ENCODE measurements at places on chromosomes 1 and 21.
A peak's percentile ranks its signal among the peaks of the same experiment; 100 is the strongest.

DNA sequence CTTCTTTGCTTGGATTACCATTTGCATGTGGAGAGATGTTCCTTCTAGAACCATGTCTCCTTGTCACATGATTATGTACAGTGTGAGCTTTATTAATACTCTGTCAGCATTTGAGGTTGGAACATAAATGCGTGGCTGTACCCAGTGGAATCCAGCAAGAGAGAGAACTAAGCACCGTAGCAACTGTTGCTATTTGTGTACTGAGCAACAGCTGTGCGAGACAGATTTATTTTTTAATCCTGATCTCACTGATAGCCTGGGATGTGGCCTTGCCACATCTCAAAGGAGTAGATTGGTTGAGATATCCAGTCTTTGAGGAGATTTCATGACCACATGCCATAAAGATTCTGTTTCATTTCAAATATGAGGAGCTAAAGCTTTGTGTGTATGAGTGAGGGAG, 43.4 kb downstream of the KIF1B start:
- peak; percentile 81 for DNase-seq

DNA sequence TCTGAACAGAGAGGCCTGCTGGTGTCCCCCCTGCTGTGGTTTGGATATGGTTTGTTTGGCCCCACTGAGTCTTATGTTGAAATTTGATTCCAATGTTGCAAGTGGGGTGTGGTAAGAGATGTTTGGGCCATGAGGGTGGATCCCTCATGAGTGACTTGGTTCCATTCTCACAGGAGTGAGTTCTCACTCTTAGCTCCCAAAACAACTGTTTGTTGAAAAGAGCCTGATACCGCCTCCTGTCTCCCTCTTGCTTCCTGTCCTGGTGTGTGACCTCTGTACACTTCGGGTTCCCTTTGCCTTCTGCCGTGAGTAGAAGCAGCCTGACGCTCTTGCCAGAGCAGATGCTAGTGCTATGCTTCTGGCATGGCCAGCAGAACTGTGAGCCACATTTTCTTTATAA, 60.5 kb downstream of the C21orf91 start:
- no peak for DNase-seq

GRCh38 chr1:200161801-200162200, 134.3 kb downstream of the NR5A2 start:
- no peak for DNase-seq

GRCh38 chr1:192802406-192802805, 6.4 kb upstream of the RGS2 start:
- DNase-seq, result no peak

- peak; percentile 20 for DNase-seq
Measured at GRCh38 chr1:245235156-245235555, 80.4 kb downstream of the KIF26B start.

GRCh38 chr1:38194472-38194871, 147.9 kb upstream of the POU3F1 start:
- no peak for DNase-seq

DNA sequence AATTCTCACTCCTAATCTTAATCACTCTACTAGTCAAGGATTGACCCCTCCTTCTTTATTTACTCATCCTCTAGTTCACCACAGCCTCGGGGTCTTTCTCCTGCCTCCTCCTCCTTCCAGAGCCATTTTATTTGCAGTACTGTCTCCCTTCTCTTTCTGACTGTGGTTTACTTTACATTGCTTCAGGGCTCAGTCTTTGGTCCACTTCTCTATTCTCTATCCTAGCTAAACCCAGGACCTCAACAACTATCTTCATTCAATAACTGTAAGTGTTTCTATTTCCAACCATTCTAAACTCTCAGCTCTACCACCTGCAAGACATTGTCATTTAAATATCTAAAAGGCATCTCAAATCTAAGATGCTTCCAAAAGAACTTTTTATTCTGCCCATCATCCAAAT, 493.8 kb downstream of the TTLL7 start:
- DNase-seq, result no peak

DNA sequence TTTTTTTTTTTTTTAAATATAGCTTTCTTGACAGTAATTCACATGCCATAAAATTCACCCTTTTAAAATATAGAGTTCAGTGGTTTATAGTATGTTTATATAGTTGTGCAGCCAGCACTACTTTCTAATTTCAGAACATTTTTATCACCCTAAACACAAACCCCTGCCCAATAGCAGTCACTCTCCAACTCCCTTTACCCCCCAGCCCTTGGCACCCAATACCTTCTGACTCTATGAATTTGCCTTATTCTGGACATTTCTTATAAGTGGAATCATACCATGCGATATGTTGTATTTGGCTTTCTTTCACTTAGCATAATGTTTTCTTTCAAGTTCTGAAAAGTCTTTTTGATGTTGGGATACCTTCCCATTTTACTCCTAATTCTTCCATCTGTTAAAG, 42.5 kb upstream of the NEXN start:
- DNase-seq, result no peak

- no peak for DNase-seq
Measured at GRCh38 chr1:118257946-118258345, 72.9 kb upstream of the SPAG17 start.

- DNase-seq, result no peak
Measured at GRCh38 chr1:23807453-23807852, 6.9 kb upstream of the GALE start.

GRCh38 chr1:36134031-36134430, 9.0 kb upstream of the COL8A2 start:
- DNase-seq, result no peak

DNA sequence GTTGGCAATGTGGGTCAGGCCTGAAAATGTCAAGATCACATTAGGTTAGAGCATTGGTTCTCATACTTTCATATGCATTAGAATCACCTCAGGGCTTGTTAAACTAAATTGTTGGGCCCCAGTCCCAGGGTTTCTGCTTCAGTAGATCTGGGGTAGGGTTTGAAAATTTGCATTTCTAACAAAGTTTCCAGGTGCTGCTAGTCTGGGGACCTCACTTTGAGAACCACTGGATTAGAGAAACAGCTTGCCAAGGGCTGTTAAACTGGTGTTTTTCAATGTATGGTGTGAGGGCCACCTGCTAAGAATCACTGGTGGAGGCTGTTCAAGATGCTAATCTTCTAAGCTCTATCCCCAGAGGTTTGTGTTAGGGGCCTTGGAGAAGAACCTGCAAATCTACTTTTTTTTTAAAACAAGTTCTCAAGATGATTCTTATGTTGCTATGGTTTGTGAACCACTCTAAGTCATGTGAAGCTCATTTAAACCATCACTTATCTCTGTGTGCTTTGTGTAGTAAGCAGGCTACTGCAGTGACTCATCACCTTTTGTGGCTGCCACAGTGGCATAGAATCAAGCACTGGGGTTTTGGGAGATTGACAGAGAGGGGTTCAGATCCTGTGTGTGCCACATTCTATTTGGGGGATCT, 152.2 kb downstream of the S1PR1 start:
- DNase-seq, result peak; percentile 13

DNA sequence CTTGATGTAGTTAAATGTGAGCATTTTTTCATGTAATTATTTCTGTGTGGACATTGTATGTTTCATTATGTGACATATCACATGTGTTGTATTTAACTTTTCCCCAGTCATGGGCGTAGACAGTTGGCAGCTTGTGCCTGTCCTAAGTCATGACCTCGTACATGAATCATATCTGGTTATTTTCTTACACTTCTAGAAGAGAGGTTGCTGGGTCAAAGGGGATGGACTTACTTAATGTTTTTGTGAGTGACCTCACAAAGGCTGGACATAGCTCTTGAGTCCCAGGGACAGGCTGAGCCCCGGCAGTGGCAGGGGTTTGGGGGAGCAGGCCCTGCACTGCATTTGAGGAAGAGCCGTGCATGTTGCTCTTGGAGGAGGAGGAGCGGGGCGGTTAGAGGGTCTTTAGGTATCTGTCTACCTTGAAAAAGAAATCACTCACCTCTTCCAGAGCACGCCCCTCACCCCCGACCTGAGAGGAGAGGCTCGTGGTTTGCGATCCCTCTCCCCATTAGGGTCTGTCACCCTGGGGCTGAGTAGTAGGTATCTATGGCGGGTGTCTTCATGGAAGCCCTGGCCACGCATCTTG, 16.4 kb downstream of the IFNGR2 start:
- DNase-seq, result peak; percentile 74

GRCh38 chr1:6485168-6486101, 6.0 kb downstream of the PLEKHG5 start:
- no peak for DNase-seq

DNA sequence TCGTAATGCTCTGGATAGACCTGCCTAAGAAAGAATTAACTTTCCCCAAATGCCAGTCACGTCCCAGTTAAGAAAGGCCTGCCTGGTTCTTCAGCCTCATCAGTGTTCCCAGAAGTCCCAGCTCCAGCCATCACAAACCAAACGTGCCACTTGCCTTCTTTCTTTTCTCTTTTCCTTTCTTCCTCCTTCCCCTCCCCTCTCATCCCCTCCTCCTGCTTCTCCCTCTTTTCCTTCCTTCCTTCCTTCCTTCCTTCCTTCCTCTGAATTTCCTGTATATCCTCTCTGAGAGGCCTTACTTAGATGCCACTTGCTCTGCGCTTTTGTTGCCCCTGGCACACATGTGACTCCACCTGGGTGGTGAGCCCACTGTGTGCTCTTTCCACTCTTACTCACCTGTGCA, 228.2 kb downstream of the NFIA start:
- DNase-seq, result no peak

DNA sequence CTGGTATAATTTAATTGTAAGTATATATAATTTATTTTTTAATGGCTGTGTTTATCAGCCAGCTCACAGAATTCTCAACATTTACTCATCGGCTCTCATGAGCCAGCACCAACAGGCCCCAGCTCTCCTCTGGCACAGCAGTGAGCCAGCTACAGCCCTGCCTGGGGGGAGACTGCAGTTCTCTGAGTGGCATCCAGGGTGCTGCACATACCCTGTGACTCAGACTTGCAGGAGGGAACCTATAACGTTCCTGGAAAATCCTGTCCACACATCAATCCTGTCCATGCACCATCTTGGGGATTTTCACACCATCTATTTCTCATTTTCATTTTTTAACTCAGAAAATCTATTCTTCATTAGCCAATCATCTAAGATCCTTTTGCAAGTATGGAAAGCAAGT, 36.5 kb downstream of the FHAD1 start:
- no peak for DNase-seq

- peak; percentile 60 for DNase-seq
Measured at GRCh38 chr1:91557039-91557690, 56.5 kb downstream of the CDC7 start.

DNA sequence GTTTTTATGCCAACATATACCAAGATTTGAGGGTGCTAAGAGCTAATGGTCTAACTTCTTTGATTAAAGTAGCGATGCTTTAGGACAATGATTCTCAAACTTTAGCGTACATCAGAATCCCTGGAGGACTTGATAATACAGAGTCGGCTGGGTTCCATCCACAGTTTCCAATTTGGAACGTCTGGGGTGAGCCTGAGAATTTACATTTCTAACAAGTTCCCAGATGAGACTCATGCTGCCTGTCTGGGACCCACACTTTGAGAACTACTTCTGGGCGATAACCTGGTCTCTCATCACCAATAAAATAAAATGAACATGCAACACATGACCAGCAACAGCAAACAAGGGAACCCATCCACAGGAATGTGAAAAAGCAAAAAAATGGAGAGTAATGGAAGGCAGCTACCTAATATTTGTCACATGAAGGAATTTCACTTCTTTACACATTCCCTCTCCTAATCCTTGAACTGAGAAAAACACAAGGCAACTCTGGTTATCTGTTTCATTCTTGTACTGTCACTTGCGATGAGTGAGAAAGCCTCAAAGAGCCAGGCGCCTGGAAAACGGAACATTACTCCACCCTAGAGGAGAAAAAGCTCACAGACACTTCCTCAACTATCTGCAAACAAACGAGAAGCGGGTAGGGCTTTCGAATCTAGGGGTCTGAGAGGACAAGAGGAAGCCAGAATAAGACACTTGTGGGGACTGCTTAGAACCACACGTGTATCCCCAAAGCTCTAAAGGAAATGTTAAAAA, 14.0 kb downstream of the HSF2BP start:
- peak; percentile 92 for DNase-seq

DNA sequence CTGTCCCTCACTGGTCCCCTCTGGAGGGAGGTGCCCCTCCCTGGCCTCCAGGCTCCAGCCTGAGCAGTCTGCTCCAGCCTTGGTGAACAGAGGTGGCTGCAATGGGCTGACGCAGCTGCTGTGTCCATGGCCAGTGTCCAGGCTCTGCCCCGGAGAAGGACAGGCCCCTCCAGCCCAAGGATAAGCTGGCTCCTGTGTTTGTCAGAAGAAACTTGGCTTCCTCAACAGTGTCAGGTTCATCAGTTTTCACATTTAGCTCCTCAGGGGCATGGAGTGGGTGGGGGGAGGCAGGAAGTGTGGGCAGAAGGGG, 402.8 kb downstream of the MATN1 start:
- DNase-seq, result no peak

GRCh38 chr1:231541842-231542241, 13.4 kb downstream of the TSNAX start:
- DNase-seq, result peak; percentile 18

DNA sequence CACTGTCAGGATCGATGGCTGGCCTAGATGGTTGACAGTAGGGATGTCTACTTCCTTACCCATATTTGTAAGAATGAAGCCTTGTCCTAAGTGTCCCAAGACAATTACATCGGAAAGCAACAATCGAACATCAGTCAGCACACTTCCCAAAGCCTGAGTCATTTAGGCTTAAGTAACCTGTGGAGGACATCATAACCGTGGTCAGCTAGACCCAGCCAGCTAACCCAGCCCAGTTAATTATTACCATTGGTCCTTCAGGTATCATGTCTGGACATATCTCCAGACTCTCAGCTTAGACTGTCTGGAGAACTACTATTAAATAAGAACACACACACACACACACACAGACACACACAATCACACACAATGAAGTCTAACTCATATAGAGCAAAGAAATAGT, 264.7 kb downstream of the TRABD2B start:
- no peak for DNase-seq

- peak; percentile 98 for DNase-seq
Measured at GRCh38 chr1:234980645-234981396, 147.8 kb downstream of the TOMM20 start.

DNA sequence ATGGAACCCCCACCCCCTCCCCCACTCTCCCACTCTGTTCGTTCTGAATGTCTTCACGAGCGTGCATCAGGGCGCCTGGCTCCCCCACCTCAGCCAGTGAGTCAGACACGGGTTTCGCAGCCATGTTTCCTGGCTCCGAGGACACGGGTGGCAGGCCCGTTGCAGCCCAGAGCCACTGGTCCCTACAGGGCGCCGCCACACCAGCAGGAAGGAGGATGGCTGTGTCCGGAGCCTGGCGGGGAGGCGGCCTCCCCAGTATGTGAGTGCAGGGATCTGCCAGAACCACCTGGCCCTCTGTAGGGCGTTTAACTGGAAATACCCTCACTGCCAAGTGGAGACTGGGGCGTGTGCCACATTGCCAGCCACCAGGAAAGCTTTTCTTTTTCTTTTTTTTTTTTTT, 18.5 kb downstream of the CSTB start:
- DNase-seq, result no peak

All from fibroblast of pulmonary artery (primary cell).